ENCODE measurements at places on chromosomes 2 and 18.

GRCh38 chr2:24360963-24361330 lies 611 bp upstream of the ITSN2 start:
- no peak for DNase-seq

- no peak for DNase-seq
Observed at GRCh38 chr2:109736177-109736827, 57.8 kb upstream of the RGPD5 start.

DNA sequence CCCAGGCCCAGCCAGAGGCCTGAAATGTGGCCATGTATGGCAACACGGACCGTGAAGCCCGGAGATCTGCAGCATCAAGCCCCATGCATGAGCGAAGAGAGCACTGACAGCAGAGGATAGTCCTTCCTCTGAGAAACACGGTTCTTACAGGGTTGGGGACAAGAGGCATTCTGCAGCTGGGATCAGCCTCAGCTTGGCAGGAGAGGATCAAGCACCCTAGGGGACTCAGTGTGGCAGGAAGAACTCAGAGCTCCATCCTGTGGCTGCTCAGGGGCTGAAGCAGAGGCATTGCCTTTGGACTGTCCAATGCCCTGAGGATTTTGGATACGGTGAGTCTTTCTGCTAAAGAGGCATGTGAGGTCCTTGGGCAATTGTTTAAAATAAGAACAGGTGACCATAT lies 368.7 kb downstream of the ZNF516 start:
- no peak for DNase-seq

DNA sequence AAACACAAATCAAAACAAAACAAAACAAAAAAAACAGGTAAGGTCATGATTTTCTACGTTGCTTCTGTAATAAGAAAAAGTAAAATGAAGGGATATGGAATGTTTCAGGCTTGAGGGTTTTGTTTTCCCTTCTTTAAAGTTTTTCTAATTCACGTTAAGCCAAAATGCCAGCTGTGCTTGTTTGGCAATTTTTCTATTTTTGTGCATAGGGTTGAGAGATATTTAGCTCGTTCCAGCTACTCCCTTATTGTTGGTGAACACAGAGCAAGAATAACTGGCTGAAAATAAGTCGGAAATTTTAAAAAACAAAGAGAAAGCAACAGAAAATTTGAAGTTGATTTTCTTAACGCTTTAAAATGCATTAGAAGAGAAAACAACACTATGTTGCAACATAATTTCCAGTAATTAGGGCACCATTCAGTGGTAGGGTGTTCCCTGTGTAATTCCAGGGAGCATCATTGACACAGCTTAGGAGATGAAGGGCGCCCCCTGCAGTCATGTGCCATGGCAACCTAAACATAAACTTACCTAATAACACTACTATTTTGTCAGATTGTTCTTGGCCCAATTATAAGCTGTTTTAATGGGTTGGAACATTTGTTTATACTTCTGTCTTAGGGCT lies 99.5 kb downstream of the DTNA start:
- DNase-seq, result no peak

GRCh38 chr2:183026424-183026823 lies 11.8 kb downstream of the NCKAP1 start:
- DNase-seq, result no peak

DNA sequence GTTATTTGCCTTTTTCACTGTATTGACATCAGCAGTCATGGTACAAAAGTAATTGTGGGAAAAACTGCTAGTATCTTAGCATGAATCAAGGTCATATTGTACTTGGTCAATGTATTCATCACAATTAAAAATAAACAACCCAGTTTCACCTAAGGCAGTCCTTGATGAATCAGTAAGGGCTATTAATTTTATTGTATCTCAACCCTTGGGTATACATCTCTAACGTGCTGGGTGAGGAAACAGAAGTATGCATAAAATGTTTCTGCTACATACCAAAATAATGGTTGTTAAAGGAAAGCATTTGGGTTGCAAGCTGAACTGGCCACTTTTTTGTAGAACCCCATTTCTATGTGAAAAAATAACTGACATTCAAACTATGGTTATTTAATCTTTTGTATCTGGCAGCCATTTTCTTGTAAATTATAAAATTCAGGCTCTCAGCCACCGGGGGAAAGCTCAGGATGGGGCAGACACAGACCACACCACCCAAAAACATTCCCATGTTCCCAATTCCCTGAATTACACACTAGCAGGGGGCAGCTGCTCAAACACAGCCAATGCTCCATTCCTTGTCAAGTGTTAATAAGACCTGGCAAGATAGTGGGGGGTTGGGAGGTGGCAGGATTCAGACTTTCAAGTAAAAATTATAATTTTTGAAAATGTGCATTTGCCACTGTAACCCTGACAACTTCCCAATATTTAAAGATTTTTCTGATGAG lies 49.3 kb downstream of the OLA1 start:
- DNase-seq, result no peak

DNA sequence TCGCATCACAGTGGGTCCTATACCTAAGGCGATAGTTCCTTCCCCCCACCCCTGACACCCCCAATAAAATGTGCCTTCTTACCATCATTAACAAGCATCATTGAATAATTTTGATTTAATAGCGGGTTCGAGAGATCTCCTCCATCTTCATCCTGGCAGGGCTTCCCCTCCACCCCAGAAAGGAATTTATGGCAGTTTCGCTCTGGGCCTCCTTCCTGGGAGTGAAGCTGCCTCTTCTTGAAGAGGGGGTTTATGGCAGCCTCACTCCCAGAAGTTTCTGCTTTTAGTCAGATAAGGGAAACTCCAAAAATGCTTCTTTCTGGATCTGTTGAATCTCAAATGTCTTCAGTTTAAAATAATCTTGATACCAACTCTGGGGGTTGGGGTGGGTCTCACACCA lies 45.7 kb downstream of the RRM2 start:
- DNase-seq, result no peak

- peak; percentile 18 for DNase-seq
Observed at GRCh38 chr2:233442028-233442310, 87.7 kb downstream of the DGKD start.

DNA sequence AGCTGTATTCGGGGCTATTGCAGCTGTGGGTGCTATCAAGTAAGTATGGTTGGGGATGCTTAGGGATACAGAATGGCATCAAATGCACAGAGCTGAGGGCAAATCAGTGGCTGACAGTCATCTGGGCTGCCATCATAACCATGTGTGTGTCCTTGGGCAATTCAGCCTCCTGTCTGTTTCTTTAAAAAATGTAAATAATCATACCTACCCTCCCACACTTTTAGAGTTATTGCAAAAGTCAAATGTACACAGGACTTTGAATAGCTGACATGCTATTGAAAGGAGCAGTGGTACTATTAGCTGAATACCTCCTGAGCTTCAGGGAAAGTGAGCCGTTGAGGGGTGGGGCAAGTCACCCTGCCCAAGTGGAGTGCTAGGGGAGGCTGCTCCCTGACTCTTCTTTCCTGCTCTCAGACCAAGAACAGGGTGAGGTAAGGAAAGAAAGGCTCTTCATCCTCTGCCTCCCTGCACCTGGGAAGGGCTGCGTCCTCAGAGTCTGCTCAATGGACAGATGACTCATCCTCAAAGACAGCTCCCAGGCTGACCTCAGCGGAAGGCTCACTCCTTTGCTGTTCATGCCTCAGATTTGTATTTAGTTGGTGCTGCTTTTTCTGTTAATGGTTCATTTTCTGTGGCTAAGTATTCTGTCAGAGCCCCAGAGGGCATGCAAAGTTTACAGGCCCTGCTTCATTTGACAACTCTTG lies 54.9 kb upstream of the BZW1 start:
- no peak for DNase-seq

- no peak for DNase-seq
Observed at GRCh38 chr18:48851599-48851960, 99.2 kb downstream of the SMAD7 start.

DNA sequence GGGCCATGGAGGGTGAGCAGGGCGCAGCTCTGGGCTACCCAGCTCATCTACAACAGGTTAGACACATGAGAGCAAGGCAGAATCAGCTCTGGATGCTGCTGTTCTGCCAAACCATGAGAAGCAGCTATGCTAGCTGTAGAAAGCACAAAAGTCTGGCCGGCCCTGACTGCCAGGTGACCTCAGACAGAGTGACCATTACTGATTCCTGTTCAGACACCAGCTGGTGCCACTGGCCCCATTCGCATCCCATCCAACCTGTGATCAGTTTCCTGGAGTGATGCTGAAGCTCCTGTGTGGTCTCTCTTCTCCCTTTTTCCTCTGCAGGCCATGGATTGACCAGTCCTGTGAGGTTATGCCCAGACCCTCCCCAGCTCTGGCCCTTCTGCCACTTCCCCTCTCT lies 14.3 kb downstream of the RBMS1 start:
- no peak for DNase-seq

- no peak for DNase-seq
Observed at GRCh38 chr2:155679647-155680046, 652.9 kb downstream of the NR4A2 start.

DNA sequence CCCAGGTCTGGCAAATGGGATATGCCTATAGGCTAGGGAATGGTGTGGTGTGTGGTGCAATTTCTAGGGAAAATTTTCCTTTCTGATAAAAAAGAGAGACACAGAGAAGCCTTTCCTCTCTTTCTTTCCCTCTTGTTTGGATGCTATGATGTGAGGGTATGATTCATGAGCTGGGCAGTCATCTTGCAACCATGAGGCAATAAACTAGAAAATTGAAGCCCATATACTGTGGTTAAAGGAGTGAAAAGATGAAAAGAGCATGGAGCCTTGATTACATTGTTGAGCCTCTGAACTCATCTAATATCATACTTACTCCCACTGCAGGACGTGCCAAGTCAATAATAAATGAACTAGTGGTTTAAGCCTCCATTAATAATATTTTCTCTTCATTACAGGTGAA lies 215.6 kb downstream of the HAUS1 start:
- DNase-seq, result no peak

DNA sequence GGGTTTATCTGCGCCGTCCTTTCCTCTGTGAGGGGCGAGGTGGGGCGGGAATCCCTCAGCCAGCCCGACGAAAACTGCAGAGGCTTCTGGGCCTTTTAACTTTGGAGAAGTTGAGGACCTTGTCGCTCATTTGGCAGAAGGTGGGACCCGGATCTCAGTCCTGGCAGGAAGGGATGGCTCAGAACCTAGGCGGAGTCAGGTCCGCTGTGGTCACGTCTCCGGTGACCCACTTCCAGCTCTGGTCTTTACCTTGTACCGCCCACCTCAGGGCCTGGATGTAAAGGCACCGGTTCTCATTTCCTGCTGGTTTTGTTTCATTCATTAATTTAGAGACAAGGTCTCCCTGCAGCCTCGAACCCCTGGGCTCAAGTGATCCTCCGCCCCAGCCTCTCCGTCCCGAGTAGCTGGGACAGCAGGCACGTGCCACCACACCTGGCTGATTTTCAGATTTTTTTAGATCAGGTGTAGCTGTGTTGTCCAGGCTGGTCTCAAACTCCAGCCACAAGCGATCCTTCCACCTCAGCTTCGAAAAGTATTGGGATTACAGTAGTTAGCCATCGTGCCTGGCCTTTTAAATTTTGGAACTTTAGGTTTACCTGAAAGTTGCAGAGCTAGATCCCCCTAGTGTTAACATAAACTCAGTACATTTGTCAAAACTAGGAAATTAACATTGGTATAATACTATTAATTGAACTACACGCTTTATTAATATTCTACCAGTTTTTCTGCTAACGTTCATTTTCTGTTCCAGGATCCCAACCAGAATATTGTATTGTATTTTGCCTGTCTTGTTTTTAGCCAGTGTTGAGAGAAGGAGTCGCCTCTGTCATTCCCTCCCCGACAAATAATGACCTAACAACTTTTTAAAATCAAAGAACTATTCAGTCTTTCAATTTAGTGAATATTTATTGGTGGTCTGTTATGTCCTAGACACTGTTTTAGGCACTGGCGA lies 852 bp downstream of the POLI start:
- DNase-seq, result peak; percentile 64

GRCh38 chr2:179487010-179487731 lies 222.5 kb upstream of the SESTD1 start:
- DNase-seq, result no peak
